ENCODE measurements at places on chromosomes 6 and 20. TPM values are rescaled to one million over a fixed set of nuclear protein-coding genes. Genes with fewer than 3 reads are reported as not detected.

DNA sequence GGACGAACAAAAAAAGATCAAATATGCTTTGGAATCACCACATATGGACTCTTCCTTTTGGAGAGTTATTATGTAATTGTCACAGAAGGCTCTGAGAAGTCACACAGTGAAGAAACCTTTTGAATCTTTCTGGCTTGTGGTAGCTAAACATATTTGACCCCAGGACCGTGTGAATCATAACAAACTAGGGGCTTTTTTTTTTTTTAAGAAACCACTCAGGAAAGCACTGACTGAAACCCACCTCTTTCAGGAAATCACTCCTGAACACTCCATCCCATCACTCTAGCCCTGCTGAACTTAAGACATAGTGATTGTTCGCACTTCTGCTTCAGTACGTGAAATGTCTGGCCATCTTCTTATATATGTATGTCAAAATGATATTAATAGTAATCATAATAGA lies 495.9 kb upstream of the ARID1B start:
- DNase-seq: no peak

- no peak for DNase-seq
Measured at GRCh38 chr6:62612471-62612870, 326.4 kb upstream of the KHDRBS2 start.

DNA sequence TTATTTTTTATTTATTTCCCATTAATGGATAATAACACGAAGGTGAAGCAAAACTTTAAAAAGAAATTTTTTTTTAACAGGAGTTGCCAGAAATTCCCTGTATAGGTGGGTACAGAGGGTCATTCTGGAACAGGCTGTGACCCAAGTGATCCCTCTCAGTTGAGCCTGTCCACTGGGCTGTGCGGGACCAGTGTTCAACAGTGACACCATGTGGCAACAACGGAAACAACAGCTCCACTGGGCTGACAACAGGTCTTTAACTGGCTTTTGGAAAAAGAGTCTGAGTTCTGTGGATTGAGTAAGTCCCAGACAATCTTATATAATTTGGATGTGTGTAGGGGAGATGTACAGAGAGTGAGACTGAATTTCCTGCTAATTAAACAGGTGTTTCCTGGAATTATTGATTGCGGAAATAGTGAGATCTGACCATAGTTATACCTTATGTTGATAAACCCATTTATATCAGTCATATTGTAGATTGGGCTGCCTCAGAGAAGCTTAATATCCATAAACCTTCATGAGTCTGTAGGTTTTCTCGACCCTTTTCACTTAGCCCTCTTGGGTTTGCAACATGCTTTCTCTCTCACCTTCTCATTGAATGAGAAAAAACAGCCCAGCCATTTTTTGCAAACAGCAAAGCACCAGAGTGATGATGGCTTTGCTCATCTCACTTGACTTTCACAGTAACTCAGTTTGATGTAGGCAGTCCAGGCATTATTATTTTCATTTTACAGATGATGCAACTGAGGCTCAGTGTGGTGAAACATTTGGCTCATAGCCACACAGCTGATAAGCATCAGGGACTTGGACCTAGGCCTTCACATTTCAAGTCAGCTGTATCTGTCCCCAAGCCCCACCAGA lies 17.5 kb downstream of the KIAA1755 start:
- DNase-seq: peak; percentile 41

The MRPL2 gene
- total RNA-seq: 49.9 TPM

The RAB23 gene
- total RNA-seq: 12.9 TPM

The SERAC1 gene
- total RNA-seq: 6.7 TPM

The ENPP4 gene
- total RNA-seq: 2.1 TPM

Measured in SK-MEL-5 (cell line).